ENCODE measurements at places on chromosomes 6 and 20.
A peak's percentile ranks its signal among the peaks of the same experiment; 100 is the strongest.

GRCh38 chr6:38387971-38388370 lies 251.8 kb downstream of the BTBD9 start:
- DNase-seq, result no peak

DNA sequence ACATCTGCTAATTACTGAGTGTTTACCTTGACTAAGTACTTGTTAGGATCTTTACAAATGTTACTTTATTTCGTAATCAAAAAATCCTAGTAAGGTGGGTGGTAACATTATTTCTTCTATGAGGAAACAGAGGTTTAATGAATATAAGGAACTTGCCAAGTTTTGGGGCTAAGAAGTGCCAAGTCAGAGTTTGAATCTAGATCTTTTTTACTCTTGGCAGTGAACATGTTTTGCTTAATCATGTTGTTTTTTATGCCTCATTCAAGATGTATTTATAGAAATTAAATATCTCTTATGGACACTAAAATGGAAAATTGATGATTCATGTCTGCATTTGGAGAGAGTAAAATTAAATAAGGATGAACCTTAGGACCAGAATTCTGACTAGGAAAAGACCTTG lies 393.7 kb downstream of the UTRN start:
- DNase-seq, result no peak

GRCh38 chr6:112780498-112781096 lies 433.5 kb downstream of the RFPL4B start:
- peak; percentile 38 for DNase-seq

DNA sequence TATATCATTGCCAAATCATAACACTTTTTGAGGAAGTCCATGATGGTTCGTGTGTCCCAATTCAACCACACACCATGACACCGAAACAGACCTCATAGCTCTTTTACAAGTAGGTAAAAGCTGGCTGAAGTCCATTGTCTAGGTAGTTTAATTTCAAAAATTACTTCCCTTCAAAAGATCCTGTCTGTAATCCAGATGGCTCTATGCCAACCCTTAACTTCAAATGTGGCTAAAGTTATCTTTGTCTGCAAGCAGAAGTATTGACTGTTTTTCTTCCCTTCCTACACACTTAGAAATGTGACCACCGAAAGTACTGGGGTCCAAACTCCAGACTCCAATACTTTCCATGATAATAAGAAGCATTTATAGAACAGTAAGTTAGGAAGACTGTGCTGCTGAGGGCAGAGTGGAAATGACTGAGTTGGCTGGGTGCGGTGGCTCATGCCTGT lies 8.3 kb upstream of the TIAM2 start:
- no peak for DNase-seq

- peak; percentile 19 for DNase-seq
Measured at GRCh38 chr20:63577317-63577894, 3.4 kb upstream of the HELZ2 start.

DNA sequence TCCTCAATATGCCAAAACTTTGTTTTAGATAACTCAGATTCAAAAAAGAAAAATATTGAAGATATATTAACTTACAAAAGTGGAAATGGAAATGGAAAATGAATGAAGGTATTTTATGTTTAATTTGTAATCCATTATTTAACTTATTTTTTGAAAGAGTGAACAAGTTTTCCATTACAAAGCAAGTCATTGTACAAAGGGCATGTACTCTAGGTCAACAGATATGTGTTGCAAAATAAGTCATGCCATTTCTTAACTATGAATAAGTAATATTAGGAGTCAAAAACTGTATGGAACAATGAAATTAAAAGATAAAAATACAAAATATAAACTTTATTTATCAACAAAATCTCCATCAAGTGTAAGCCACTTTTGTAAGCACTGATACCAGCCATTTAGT lies 25.9 kb upstream of the DEFB113 start:
- no peak for DNase-seq

DNA sequence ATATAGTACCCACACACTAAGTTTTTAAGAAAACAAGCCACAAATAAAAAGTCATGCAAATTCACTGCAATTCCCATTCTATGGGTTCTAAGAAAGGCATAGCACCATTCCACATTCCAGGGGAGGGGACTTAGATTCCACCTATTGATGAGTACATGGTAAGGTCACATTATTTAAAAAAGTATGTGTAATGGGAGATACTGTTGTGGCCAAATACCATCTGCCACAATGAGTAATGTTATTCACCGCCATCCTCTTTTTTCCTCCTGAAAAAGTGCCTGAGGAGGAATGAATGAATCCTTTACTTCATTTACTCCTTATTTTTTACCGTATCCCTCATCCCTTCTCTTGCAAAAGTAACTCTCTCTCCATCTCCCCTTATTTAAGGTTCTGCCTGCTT lies 27.0 kb upstream of the ADGRF1 start:
- no peak for DNase-seq

- no peak for DNase-seq
Measured at GRCh38 chr6:10441004-10441654, 26.3 kb upstream of the TFAP2A start.

- DNase-seq, result no peak
Measured at GRCh38 chr6:53917464-53917842, 122.6 kb downstream of the LRRC1 start.

DNA sequence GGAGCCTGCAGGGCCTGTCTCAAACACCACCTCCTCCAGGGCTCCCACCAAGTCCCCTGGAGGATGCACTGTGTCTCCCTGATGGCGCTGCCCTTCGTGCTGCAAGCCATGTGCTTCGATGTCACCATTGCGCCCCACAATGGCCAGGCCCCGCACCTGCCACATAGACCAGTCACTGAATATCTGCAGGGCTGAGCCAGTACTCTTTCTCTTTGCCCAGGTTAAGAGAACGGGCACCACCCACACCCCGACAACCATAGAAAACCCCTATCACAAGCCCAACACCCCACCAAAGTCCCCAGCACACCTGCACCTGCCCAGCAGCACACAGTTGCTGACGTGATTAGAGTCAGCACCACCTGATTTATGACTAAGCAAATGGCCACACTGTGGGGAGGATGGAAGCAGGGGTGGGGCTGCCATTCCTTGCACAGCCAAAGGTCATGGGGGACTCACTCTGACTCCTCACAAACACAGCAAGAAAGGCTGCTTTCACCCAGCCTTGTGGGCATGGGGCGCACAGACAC lies 104.3 kb downstream of the SLC23A2 start:
- DNase-seq, result no peak

GRCh38 chr6:90809035-90809434 lies 222.2 kb upstream of the MAP3K7 start:
- DNase-seq, result no peak

GRCh38 chr6:122445274-122445673 lies 26.3 kb downstream of the SERINC1 start:
- DNase-seq, result no peak

DNA sequence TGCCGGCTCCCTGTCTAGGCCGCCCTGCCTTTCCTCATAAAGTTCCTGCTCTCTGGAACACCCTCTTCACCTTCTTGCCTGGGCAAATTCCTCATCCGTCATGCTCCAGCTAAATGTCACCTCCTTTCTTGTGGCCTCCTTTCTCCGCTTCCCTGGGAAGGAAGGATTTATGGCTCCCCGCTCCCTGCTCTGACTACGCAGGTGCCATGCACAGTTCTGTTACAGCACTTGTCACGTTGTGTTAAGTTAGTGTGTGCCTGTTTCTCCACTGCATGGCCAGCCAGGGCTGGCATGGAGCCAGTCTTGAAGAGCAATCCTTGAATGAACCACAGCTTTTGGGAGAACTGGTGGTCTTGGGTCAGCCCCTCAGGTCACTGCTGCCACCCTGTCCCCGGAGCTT lies 61.7 kb downstream of the CD40 start:
- DNase-seq, result no peak

DNA sequence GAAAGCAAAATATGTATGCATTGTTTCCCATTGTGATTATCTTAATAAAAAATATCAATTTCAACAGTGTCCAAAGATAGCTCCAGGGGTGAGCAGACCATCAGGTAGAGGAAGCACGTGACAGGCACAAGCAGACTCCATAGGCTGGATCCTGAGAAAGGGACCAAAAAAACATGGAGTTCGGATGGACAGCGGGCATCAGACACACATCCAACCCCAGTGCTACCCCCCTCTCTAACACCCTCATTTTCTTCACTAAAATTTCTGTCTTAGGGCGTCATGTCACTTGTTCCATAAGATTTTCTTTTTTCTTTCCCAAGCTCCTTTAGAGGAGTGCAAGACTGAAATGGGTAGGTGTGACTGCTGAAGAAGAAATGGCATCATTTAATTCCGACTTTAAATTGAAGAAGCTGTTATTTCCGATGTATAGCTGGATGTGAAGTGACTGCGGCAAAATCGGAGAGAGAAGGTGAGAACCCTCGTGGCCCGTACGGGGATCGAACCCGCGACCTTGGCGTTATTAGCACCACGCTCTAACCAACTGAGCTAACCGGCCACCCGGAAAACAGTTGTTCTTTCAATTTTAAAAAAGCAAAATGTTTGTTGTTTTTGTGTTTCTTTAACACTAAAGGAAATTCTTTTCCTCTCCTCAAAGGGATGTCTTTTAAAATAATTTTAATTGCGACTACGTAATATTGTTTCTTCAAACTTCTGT lies 10.3 kb upstream of the PRSS16 start:
- DNase-seq, result peak; percentile 9

- DNase-seq, result no peak
Measured at GRCh38 chr6:25743868-25744267, 10.7 kb upstream of the SLC17A4 start.

- no peak for DNase-seq
Measured at GRCh38 chr6:26575494-26575939, 21.2 kb upstream of the ABT1 start.

DNA sequence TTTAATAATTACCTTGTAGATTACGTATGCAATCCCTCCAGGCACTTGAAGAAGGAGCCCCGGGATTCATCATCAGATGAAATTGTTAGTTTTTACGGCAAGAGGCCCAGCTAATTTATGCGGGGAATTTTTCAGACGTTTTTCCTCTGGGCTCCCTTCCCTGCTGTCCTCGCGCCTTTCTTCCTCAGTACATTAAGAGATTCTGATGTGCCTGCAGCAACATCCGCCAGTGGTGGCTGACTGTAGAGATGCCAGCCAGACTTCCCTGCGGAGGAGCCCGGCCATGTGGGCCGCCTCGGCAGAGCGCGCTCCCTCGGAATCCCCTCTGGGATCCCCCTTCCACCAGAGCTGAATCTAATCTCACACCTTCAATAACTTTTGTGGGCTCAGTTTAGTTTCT lies 46.4 kb upstream of the POU3F2 start:
- no peak for DNase-seq

- DNase-seq, result no peak
Measured at GRCh38 chr6:106773522-106773921, 144.1 kb downstream of the QRSL1 start.

GRCh38 chr6:62904687-62905086 lies 306.6 kb upstream of the FKBP1C start:
- no peak for DNase-seq

DNA sequence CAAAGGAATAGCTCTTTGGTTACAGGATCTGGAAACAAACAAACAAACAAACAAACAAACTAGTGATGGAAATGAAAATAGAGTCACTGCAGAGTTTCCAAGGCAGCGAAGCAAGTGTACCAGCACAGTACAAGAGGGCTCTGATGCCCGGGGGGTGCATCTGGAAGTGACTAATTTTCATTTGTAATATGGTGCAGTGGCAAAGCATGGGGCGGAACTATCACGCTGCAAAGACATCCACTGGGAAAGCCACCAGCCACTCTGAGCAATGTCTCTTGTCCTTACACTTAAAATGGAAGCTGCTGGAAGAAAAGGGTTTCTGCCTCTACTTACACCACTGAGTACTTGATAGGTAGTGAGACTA lies 44.4 kb upstream of the NEDD9 start:
- DNase-seq, result no peak

- DNase-seq, result no peak
Measured at GRCh38 chr6:155660251-155660977, 204.8 kb upstream of the NOX3 start.

GRCh38 chr6:17640477-17640917 lies 40.4 kb downstream of the FAM8A1 start:
- no peak for DNase-seq

DNA sequence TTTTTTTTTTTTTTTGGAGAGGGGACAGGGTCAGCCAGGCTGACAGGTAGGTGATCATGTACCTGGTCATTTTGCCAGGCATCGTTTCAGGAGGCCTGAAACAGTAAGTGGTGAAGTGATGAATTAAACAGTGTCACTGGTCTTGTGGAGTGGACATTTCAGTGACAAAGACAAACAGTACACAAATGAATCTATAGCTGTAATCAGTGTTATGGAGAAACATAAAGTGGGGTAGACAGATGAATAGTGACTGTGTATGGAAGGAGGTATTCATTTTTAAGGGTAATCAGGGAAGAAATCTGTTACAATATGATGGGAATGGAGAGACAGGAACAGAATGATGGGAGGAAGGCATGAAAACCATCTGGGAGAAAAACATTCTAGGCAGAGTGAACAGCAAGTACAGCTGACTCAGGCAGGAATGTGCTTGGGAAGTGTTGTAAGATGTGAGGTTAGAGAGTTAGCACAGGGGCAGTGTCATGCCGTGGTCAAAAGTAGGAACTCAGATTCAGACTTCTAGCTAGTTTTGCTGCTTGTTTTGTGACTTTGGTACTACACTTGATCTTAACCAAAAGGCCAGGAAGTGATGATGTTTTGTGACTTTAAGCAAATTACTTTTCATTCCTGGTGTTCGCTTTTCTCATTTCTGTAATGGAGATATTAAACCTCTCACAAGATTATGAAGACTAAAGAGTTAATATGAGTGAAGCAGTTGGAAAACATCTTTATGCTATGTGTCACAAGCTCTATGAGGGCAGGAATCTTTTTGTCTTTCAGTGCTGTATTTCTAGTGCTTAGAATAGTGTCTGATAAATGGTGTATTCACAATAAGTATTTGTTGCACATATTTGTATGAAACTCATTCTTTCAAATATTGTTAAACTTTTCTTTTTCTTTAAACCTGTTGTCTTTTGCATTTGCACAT lies 43.4 kb downstream of the QKI start:
- DNase-seq, result no peak

DNA sequence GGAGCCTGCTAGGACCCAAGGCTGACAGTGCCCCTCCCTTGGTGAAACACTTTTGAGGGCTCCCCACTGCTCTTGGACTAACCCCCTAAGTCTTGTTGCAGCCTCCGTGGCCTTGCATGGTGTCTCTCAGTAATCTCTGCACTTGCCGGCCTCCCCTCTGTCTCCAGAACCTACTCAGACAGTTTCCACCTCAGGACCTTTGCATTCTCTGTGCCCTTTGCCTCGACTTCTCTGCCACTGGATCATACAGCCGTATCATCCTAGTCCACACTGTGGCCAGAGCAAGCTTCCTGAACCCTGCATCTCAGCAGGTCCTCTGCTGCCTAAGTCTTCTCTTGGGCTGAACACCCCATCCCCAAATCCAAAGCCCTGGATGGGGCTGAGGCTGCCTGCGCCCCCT lies 152.0 kb upstream of the PTPN1 start:
- DNase-seq, result no peak

DNA sequence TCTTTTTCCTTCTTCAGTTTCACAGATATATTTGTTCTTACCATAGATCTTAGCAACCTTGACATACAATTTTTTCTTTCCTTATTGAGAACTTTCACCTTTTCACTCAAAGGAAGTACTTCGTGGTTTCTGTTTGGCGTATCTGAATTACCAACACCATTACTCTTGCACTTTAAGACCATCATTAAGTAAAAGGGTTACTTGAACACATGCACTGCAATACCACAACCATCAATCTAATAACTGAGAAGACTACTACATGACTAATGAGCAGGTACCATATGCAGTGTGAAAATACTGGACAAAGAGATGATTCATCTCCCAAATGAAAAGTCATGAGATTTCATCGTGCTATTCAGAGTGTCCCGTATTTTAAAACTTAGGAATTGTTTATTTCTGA lies 21.7 kb upstream of the SENP6 start:
- DNase-seq, result no peak

All from amygdala (tissue), 56 donors.